ENCODE measurements at places on chromosomes 6 and 20. TPM values are rescaled to one million over a fixed set of nuclear protein-coding genes. Genes with fewer than 3 reads are reported as not detected.
A peak's percentile ranks its signal among the peaks of the same experiment; 100 is the strongest.

- DNase-seq, result no peak
Observed at GRCh38 chr6:35168461-35168861, 27.3 kb upstream of the TCP11 start.

- DNase-seq, result no peak
Observed at GRCh38 chr6:45988635-45989034, 27.0 kb downstream of the CLIC5 start.

GRCh38 chr20:48421547-48421946 lies 406.3 kb downstream of the PREX1 start:
- DNase-seq, result no peak

DNA sequence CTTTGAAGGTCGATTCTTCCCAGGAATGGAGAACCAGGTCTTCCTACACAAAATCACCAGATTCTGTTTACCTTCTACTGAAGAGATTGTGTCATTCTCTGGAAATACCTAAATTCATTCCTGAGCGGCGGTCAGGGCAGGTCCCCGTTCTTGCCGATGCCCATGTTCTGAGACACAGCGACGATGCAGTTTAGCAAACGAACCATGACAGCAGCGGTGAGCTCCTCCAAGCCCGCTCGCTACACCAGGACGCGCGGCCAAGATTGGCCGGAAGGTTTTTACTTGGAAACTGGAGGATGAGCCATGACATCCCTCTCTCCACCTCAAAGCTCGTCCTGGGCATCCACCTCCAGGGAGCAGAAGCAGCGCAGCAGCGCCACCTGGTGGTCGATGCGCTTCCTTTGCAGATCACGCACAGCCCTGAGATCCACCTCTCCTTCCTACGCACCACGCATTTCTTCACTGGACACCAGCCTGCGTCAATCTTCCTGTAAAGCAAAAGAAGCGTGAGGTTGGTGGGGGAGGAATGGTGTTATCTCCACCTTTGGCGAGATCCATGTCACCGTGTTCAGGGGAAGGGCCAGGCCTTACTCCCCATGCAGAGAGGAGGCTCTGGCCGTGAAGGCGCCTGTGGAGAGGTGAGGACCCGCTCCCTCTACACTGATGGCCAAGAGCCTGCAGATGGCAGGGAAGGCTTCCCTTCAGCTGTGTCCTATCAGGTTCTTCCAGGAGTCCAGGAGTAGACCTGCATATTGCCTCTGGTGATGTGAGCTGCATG lies 9.9 kb upstream of the HLA-B start:
- DNase-seq, result peak; percentile 88

DNA sequence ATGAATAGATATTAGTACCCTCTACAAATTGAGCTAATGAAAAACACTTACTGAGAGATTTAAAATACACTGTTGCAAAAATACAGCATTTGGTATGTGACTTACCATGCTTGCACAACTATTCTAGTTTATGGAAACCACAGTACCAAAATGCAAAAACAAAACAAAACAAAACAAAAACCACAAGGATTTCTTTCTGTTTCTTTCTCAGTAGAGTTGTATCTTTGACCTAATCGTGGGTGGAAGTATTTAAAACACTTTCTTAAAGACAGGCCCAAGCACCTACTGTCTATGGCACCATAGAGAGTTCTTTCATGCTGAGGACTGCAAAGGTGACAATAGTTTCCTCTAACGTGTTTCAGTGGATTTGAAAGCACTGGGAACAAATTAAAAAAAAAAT lies 95.3 kb upstream of the C6orf118 start:
- DNase-seq, result no peak

DNA sequence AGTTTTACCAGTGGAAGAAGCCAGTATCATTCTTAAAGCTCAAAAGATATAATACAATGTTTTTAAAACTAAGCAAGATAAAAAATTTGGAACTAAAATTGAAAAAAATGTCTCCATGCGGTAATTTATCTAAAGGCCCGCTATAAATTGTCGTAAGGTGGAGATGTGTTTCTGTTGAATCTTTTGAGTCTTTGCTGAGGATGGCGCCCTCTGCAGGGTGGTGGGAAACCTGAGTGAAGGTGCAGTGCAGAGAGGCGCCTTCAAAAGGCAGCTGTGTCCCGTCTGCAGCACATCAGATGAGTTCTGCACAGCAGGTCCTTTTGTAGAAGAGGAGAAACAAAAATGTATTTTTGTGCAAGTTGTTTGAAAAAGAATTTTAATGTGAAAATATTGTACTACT lies 29.4 kb upstream of the KIF25 start:
- peak; percentile 44 for DNase-seq

- DNase-seq, result no peak
Observed at GRCh38 chr6:20433929-20434328, 32.2 kb downstream of the E2F3 start.

- no peak for DNase-seq
Observed at GRCh38 chr6:110547266-110547964, 71.0 kb upstream of the SLC22A16 start.

GRCh38 chr6:105641504-105641903 lies 238.6 kb upstream of the PREP start:
- no peak for DNase-seq

- DNase-seq, result no peak
Observed at GRCh38 chr6:67501755-67502154, 1133.3 kb upstream of the ADGRB3 start.

- DNase-seq, result no peak
Observed at GRCh38 chr6:35197196-35197595, 16.6 kb upstream of the SCUBE3 start.

- DNase-seq, result no peak
Observed at GRCh38 chr6:29789176-29789575, 38.4 kb upstream of the HLA-G start.

DNA sequence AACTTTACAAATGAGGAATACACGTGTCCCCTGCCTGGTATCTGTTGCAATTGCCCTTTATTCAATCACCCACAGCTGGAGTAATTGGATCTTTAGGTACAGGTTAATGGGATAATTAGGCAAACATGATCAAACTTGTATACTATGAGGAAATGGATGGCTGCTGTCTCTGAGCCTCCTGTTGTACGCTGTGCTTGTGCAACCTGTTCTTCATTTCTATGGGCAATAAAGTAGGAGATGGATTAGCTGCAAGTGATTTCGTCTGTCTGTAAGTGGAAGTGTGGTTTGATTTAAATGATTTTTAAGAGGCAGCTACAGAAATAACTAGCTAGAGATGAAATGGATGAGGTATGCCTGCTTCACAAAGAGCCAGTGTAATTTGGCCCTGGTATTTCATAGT lies 474.1 kb downstream of the RNF144B start:
- no peak for DNase-seq

DNA sequence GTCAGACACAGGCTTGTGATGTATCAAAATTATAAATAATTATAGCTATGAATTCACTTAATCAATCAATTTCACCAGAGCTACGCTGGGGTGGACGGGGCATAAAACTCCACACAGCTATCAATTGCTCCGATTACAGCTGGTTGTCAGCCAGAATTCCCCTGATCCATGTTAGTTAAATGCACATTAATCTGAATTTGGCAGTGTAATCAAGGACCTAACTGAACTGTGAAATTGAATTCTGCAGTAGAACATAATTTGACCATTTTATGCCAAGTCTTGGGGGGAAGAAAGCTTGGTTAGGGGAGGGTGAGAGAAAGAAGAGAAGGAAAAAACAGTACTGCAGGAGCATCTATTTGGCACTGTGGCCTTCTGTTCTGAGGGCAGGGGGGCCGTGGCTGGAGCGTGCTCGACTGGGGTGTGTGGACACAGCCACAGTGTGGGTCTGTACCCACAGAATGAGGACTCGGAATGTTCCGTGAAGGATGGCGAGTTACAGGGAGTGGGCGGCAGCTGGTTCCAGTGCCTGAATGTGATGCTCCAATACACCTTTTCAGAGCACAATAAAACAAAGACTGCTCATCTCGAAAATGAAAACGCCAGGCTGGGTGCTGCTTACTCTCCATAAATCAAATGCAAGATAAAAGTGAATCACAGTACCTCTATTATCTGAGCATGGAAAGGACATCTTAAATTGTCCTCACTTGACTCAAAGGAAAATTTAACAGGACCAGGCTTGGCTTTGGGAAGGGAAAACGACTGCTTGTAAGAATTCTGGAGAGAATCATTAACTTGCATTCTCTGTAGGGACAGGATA lies 59.2 kb downstream of the LAMP5 start:
- DNase-seq, result no peak

GRCh38 chr20:51285684-51286083 lies 256.8 kb downstream of the NFATC2 start:
- no peak for DNase-seq

GRCh38 chr6:152461556-152461955 lies 175.6 kb downstream of the SYNE1 start:
- no peak for DNase-seq

DNA sequence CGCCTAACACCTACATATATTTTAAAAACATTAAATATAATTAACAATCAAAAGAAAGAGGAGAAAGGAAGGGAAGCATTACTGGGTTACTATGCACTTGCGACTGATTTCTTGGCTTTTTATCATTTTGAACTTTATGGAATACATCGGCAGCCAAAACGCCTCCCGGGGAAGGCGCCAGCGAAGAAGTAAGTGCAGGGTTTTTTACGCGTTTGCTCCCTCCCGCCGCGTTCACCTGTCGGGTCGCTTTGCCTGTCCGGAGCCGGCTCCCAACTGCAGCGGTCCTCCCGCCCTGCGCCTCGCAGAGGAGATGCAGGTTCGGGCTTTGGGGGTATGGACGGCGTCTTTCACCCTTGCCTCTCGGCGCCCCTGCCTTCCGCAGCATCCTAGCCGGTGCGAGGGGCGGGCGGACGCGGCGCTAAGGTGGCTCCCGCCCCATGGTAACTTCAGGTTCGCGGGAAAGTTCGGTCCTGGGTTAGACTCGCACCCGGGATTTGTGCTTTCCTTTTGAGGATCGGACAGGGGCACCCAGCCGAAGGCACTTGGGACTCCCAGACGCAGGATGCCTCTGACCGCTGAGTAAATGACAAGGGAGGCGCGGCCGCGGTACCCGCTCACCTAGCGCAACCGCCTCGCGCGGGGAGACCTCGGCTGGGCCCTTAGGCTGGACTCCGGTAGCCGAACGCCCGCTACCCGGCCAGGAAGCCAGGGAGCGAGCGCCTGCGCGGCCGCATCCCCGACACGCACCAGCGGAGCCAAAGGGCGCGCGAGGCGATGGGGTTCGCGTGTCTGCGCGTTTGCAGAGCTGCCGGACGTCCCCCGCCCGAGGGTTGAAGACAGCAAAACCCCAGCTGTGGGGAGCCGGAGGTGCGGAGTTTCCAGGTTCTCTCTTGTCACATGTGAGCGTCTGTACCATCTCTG lies 891 bp downstream of the RSPO3 start:
- DNase-seq, result peak; percentile 12

- DNase-seq, result no peak
Observed at GRCh38 chr20:34410336-34410735, 47.3 kb downstream of the ITCH start.

GRCh38 chr6:28683945-28684538 lies 158.4 kb downstream of the GPX5 start:
- peak; percentile 2 for DNase-seq

DNA sequence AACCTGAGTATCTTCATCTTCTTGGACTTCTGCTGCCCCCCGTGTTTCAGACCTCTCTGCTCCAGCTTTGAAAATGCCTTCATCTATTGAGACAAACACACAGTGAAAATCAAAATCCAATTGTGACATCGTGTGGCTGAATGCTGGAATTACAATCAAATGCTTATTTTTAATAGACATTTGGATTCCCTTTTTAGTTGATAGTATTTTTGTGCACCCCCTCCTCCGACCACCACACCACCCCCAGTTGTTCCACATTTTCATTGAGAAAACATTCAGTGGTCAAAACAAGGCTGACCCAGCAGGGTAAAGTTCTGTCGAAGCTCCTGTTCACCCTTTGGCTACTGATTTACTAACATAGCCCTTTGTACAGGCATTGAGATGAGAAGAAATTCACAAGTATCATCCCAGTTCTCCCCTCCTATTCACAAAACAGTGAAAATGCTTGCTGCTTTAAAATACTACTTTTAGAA lies 79.0 kb downstream of the NRSN1 start:
- DNase-seq, result no peak

DNA sequence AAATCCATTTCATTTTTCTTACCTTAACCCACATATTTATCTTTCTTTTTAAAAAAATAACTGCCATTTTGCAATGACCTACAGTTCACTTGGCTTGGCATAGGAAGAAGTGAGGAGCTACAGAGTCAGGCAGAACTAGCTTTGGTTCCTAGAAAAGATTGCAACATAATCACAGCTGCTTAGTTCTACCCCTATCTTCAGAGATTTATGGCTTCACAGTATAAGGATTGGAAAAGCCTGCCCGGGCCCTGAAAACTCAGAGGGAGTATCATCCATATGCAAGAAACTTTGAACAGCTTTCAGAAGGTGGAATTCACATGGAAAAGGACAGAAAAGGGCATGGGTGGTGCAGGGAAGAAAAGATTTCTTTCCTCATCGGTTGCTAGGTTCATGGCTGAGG lies 774.3 kb upstream of the CHD6 start:
- no peak for DNase-seq

DNA sequence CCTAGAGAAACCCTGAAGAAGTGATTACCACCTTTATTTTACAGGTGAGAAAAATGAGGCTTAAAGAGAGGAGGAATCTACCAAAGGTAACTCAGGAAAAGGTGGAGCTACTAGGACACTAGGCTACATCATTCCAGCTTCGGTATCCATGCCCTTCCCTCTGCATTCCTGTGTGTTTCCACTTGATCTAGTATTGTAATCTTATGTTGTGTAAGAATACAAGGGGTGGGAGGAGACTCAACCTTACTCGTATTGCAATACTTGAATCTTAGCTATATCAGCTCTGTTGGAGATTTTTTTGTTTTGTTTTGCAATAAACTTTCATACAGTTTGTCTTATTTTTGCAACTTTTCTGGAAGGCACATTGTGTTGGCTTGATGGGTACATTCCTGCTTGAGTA lies 742.4 kb downstream of the PTPRT start:
- no peak for DNase-seq

GRCh38 chr6:110034667-110035036 lies 56.5 kb downstream of the GPR6 start:
- no peak for DNase-seq

DNA sequence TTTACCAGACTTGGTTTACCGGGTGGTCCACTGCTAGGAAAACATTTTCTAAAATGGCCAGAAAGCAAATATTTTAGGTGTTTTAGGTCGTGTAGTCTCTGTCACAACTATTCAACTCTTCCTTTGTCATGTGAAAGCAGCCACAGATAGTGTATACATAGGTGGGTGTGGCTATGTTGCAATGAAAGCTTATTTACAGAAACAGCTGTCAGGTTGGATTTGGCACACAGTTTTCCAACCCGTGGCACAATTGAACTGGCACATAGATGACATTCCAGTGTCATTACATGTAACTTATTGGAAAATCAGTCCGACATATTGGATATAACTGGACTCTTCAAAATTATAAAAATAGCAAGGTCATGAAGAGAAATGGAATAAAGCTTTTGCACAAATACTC lies 68.9 kb upstream of the KCNQ5 start:
- DNase-seq, result no peak

TMEM14A gene
- total RNA-seq, result 9.3 TPM

BMP2 gene
- total RNA-seq, result not detected

BCLAF1 gene
- total RNA-seq, result 151 TPM

APOBEC2 gene
- not detected for total RNA-seq

SIRPA gene
- total RNA-seq, result 0.05 TPM

OLIG3 gene
- 0.41 TPM for total RNA-seq

LRP11 gene
- total RNA-seq, result 10.6 TPM

CPXM1 gene
- total RNA-seq, result 4.4 TPM

RAB22A gene
- 13.2 TPM for total RNA-seq

CAP2 gene
- not detected for total RNA-seq

GTSF1L gene
- total RNA-seq, result not detected

HSPA12B gene
- not detected for total RNA-seq

BMP7 gene
- total RNA-seq, result 0.31 TPM

CRISP2 gene
- total RNA-seq, result not detected

BACH2 gene
- 101 TPM for total RNA-seq

NHLRC1 gene
- 0.14 TPM for total RNA-seq

PTCHD4 gene
- not detected for total RNA-seq
